SK-N-DZ (cell line): ENCODE measurements at places on chromosomes 4 and X.

- DNase-seq: no peak
Observed at GRCh38 chr4:152628128-152628527, 51.7 kb downstream of the TMEM154 start.

DNA sequence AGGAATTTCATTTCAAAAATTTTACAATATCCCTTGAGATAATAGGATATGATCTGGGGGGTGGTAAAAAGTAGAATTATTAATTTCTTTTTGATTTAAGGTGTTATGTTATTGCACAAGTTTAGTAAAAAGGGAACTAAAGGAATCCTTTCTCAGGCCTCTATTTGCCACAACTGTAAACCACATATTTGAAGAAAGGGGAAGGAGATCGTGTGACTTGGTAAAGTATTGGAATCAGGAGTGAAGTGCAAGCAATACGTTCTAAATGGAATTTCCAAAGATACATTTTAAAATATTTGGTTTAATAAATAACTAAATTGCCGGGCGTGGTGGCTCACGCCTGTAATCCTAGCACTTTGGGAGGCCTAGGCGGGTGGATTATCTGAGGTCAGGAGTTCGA lies 35.3 kb upstream of the SCRG1 start:
- no peak for DNase-seq

GRCh38 chr4:89400287-89401035 lies 92.9 kb upstream of the GPRIN3 start:
- DNase-seq: no peak

GRCh38 chr4:78320349-78320935 lies 231.1 kb upstream of the ANXA3 start:
- DNase-seq: no peak

DNA sequence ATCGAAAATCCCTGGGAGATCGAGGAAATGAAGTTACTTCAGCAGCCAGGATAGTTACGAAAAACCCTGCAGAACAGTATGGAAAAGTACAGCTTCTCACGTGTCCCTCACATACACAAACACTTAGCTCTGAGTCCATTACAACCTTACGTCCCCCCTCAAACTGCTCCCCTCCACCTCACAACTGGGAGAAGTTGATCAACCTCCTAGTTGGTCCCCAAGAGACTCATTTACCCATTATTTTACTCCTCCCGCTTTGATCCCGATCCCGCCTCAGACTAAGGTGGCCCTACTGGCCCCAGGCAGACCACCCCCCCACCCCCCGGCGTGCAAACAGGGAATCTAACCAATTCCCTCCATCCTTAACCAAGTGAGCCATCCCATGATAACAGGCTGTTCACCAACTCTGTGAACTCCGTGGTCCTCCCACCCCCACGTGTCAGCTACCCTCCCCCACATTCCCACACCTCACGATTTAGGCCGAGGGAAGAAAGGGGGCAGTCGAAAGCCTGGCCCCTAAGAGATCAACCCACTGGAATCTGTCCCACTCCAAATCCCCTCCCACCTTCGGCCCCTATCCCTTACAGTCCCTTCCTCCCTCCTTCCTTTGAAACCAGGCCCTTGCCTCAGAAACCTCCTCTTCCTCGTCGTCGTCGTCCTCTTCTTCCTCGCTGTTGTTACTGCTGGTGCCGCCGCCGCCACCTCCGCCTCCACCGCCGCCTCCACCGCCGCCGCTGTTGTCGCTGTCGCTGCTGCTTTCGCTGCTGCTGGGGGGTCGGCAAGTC lies 755 bp downstream of the ANKRD17 start:
- peak; percentile 45 for DNase-seq

- DNase-seq: no peak
Observed at GRCh38 chrX:97616883-97617530, 733.3 kb downstream of the RPA4 start.

- DNase-seq: no peak
Observed at GRCh38 chr4:82042042-82042441, 331.7 kb downstream of the HNRNPD start.

GRCh38 chr4:69473699-69474098 lies 22.0 kb downstream of the UGT2B4 start:
- DNase-seq: no peak

- no peak for DNase-seq
Observed at GRCh38 chr4:22454955-22455354, 60.9 kb downstream of the ADGRA3 start.

DNA sequence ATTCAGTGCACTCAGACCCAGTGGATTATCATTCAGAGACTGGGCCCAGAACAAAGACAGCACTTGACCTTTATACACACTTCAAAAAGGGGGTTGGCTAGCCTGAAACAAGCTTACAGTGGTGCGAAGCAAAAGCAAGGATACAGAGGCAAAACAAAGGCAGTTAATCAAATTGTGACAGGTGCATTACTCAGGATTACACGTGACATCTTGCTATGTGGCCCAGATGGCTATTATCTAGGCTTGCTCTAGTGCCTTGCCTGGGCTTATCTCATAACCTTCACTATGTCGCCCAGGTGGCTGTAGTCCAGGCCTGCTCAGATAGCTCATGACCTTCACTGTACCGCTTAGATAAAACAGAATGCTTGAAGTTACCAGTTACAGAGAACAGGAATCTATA lies 1092.1 kb upstream of the PRKX start:
- peak; percentile 1 for DNase-seq

- no peak for DNase-seq
Observed at GRCh38 chr4:96342790-96343455, 503.0 kb downstream of the PDHA2 start.

DNA sequence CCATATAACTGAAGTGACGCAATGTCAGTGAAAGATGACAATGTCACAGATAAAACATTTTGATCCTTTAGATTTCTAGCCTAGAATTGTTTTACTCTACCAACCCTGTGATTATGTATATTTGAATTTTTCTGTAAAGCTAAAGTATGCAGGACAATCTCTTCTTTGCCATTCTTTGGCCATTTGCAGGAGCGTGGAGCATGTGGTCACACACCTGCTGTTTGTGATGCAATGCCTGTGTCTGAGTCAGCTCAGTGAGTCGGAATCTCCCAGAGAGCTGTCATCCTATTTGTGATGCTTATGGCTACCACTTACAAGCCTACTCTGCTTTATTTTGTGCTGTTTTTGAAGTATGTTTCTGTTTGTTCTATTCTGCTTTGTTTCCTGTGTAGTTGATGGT lies 214.5 kb downstream of the NAF1 start:
- DNase-seq: no peak

GRCh38 chr4:184588893-184589292 lies 60.4 kb downstream of the CASP3 start:
- DNase-seq: no peak

DNA sequence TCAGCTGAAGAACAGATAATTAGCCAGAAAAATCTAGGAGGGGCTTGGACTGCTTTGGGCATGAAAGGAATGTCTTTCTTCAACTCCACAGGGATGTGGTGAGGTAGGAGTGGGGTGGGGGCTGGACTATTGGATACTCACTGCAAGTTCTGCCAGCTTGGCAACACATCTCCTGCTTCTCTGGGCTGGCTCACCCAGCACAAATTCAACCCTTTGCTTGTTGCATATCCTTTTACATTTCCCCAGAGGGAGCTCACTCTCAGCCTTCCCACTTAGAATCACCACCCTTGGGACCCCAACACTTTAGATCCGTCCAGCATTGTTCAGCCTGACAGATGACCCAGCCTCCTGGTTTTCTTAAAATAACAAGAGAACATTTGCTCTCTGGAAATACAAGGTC lies 120.6 kb downstream of the KDR start:
- no peak for DNase-seq

DNA sequence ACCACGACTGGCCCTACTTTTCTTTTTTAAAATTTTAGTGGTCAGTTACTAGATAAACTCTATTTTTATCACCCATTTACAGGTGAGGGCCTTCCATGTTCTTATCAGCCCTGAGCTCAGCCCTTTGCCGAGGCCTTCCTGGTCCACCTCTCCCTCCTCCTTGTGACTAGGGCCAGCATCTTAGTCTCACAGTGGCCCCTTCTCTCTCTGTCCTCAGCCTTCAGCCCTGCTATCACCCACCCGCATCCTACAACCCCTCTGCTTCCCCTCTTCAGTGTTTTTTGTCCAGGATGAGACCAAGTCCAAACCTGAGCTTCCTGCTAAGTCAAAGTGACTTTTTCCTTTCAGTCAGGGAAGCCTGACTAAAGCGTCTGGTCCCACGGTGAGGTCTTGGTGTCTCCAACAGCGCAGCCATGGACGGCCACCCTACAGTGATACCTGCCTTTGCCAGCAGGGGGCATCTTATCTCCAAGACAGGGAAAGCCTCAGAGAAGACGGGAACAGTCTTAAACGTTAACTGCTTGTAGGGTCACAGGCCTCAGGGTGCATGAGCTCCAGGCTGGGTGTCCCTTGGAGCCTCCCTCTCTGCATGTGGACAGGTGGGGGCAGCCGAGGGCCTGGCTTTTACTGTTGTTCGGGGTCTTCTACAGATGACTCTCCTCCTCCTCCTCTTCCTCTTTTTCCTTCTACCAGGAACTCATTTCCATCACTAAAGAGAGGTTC lies 11.7 kb upstream of the GAGE10 start:
- DNase-seq: peak; percentile 47

DNA sequence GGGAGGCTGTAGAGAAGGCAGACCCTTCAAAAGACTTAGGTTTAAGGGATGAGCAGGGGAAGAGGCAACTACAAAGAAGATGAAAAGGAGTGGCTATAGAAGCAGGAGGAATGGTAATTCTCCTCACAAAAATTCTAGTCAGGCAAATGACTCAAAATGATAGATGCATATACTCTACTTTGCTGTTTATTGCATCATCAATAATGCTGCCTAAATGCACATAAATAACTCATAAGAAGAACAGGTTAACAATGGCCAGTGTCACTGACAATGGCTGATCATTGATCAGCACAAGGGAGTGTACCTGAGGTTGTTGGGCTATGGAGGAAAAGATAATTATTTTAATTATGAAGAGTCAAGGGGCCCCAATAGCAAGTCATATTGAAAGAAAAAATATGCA lies 184.7 kb upstream of the ETNPPL start:
- DNase-seq: no peak
